ENCODE measurements at places on chromosomes 5 and 9.

- no peak for DNase-seq
These were observed 69.8 kb downstream of the NIPSNAP3B start for GRCh38 chr9:104833696-104834095.

GRCh38 chr9:89885156-89885555, 280.3 kb downstream of the GADD45G start:
- no peak for DNase-seq

- DNase-seq: no peak
These were observed 520.4 kb downstream of the RAB3C start for GRCh38 chr5:59103303-59103702.

- DNase-seq: no peak
These were observed 57.9 kb downstream of the DIAPH1 start for GRCh38 chr5:141560725-141561483.
